ENCODE measurements at places on chromosomes 5 and 9.

- DNase-seq: no peak
These were observed 26.7 kb downstream of the PITX1 start for GRCh38 chr5:135007305-135007704.

GRCh38 chr9:130616451-130616850, 37.1 kb downstream of the FUBP3 start:
- DNase-seq: no peak

GRCh38 chr9:37406603-37407401, 15.7 kb upstream of the GRHPR start:
- DNase-seq: no peak

DNA sequence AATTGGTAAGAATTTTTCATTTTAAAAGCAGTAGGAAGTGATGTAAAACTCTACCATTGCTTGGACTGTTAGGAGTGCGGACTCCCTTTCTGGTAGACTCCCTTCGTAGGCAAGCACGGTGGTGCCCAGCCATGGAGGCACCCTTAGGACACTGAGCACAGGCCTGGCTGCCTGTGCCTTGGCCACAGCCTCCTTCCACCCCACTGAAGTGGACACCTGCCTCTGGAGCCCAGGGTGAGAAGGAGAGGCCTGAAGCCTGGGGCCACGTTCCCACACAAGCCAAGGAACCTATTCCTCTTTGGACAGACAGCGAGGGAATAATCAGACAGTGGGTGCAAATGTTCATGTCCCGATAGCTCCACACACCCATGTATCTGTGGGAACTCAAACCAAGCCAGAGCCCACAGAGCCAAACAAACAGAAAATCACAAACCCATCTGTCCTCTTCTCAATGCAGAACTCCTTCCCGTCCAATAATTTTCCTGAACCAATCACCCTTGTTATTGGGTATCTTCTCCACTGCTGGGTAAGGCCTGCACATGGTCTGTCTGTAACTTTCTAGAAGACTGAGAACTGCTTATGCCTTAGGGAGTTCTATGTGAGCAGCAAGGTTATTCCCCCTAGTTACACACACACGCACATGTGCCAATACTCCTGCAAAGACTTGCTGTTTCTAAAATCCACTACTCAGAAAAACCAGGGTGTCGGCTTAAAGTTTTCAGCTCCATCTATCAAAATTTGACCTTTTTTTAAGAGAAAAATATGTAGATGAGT, 45.2 kb downstream of the UBE2QL1 start:
- no peak for DNase-seq

- no peak for DNase-seq
These were observed 4.5 kb downstream of the IRX4 start for GRCh38 chr5:1878050-1878849.

GRCh38 chr5:139849501-139849900, 53.9 kb downstream of the PSD2 start:
- no peak for DNase-seq

GRCh38 chr9:110016340-110016739, 191.6 kb downstream of the C9orf152 start:
- DNase-seq: no peak

GRCh38 chr9:96129747-96130146, 172.2 kb downstream of the HSD17B3 start:
- DNase-seq: no peak

DNA sequence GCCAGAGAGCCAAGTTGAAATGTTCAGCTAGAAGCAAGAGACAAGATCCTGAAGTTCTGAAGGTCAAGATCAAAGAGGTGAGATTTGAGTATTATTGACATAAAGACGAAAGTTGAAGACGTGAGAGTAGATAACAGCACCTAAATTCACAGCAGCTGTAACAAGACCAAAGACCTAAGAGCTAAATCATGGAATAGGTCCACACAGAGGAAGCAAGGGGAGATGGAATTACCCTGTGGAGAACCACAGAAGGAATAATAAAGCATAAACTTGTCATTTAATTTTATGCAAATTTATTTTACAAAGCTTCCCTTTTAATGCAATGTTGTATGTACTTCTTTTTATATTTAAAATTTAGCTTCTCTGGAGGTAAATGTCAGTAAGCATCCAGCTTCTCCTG, 523.7 kb downstream of the NR2F1-AS1 start:
- no peak for DNase-seq

DNA sequence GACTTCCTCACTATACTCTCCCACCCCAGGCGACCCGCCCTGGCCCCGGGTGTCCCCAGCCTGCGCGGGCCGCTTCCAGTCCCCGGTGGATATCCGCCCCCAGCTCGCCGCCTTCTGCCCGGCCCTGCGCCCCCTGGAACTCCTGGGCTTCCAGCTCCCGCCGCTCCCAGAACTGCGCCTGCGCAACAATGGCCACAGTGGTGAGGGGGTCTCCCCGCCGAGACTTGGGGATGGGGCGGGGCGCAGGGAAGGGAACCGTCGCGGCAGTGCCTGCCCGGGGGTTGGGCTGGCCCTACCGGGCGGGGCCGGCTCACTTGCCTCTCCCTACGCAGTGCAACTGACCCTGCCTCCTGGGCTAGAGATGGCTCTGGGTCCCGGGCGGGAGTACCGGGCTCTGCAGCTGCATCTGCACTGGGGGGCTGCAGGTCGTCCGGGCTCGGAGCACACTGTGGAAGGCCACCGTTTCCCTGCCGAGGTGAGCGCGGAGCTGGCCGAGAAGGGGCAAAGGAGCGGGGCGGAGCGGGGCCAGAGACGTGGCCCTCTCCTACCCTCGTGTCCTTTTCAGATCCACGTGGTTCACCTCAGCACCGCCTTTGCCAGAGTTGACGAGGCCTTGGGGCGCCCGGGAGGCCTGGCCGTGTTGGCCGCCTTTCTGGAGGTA, 2.1 kb downstream of the CA9 start:
- DNase-seq: no peak

DNA sequence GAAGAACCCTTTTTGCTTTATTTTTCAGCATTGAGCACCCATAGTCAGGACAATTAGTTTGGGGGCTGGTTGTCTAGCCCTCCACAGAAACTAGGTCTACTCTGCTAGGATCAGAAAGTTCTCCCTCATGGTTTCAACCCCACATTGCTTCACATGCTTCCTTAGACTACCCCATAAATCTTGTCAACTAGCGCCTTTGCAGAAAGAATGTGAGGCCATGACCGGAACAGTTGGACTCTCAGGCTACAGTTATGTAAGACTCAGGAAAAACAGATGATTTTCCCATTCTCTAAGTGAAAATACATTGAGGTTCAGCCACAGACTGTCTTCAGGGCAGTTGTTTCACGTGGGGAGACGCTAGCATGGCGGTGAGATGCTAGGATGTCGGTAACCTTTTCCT, 255.6 kb downstream of the NR3C1 start:
- no peak for DNase-seq

DNA sequence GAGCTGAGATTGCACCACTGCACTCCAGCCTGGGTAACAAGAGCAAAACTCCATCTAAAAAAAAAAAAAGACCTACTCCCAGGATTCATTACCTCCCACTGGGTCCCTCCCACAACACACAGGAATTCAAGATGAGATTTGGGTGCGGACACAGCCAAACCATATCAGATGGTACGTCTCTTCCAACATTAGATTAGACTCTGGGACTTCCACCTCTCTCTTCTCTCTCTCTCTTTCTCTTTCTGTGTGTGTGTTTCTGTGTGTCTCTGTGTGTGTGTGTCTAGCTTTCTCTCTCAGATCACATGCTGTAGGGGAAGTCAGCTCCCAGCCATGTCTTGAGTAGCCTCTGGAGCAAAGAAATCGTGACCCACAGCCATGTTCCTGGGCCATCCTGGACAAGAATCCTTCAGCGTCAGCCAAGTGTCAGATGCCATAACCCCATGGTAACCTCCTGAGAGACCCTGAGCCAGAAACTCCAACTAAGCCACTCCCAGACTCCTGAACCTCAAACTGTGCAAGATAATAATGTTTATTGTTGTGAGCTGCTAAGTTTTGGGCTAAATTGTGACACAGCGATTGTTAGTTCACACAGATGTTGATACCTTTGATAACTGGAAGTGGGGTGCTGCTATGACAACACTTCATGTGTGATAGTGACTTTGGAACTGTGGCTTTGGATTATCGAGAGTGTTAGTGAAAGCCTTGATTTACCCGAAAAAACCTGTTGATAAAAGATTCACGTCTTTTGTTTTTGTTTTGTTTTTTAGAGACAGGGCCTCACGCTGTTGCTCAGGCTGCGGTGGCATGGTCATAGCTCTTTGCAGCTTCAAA, 4.1 kb upstream of the CMBL start:
- DNase-seq: no peak

GRCh38 chr5:116492016-116492623, 82.5 kb downstream of the SEMA6A start:
- DNase-seq: no peak

DNA sequence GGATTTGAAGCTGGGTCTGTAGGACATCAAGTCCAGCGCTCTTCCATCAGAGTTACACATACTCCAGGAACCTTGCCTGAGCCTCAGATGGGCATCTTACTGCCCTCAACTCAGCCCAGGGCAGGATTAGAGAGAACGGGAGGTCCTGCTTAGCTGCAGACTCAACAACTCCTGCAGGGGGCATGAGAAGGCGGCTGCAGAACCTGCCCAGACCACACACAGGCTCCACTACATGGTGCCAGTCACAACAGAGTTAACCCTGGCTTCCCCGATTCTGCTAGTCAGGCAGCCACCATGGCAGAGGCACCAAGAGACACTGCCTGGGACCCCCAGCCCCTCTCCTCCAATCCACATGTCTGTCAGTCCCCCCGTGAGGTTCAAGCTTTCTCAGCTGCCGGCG, 23.9 kb upstream of the CPLX2 start:
- DNase-seq: no peak

DNA sequence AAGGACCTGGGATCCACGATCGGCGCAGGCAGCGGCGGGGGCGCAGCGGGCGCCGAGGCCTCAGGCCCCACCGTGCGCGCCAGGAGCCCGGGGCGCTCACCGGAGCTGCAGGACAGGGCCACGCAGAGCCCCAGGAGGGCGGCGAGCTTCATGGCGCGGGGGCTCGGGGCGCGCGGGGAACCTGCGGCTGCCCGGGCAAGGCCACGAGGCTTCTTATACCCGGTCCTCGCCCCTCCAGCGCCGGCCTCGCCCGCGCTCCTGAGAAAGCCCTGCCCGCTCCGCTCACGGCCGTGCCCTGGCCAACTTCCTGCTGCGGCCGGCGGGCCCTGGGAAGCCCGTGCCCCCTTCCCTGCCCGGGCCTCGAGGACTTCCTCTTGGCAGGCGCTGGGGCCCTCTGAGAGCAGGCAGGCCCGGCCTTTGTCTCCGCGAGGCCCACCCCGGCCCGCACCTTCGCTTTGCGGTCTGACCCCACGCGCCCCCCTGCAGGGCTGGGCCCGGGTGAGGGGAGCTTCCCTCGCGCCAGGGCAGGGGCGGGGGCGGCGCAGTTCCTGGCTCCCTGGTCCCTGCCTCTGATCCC, at the start of gene SCGB3A1:
Gene SCGB3A1, minus strand, starts transcription at position 189 of the 577 bp plus-strand sequence. Its CDS starts 37 bp downstream, at position 152.
- no peak for DNase-seq

DNA sequence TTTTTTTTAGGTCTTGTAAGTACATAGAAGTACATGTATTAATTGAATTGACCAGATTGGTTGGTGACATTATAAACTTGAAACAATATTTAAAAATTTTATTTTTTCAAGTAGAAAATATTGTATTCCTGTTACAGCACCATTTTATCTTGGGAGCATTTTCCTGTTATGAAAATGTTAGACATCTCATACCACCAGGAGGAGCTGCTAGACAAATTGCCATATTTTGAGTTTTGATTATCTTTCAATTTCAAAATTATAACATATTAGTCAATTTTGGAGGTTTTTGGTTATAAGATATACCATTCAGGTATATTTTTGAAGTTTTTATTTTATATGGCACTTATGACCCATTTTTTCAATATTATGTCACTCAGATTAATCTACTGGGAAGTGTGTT, 84.4 kb downstream of the CNTLN start:
- no peak for DNase-seq

DNA sequence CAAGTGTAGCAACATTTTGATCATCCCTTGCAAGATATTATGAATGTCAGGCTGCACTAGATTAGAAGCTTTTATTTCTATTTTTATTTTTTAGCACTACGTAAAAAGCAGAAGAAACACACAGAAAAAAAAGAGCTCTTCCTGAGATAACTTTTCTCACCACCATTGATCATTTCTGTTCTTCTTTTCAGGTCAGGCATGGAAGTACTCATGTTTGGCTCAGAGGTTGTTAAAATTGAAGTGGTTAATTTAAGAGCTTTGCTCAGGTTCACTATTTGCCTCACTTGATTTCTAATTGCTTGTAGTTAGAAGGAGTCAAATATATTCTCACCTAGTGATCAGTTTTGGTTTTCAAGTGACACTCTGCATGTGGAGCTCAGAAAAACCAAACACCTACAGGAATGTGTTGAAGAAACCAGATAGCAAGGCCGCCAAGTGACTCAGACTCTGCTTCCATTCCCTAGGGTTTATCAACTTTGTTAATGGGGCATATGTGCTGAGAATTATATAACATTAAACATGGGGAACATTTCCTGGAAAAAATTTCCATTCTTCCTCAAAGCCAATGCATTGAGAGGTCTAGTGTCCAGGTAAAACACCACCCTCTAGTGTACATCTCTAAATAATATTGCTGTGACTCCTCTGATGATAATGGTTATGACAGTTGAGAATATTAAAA, 679.8 kb downstream of the CETN3 start:
- no peak for DNase-seq

DNA sequence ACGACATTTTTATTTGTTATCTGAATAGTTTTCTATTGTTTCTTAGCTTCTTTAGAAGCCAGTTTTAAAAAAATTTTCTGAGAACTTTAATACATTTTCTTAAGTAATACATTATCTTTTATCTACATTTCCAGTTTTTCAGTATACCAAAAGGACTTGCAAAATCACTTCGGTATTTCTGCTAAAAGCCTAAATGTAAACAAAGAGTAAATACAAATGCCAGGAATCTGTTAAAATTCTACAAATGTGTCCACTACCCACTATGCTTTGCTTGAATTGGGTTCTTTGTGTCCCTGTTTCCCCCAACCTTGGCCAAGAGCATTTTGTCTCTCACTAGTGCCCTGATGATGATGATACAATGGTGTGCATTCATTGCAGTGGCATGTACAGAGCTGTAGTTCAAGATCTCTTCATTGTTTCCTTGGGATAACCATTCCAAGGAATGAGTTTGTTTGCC, 611.2 kb downstream of the NR2F1-AS1 start:
- DNase-seq: no peak

- DNase-seq: no peak
These were observed 23.7 kb upstream of the GOLGA1 start for GRCh38 chr9:124964604-124965003.

GRCh38 chr5:173512637-173513435, 103.6 kb downstream of the BOD1 start:
- DNase-seq: no peak
